SK-MEL-5 (cell line): ENCODE measurements at places on chromosomes 6 and 20.

DNA sequence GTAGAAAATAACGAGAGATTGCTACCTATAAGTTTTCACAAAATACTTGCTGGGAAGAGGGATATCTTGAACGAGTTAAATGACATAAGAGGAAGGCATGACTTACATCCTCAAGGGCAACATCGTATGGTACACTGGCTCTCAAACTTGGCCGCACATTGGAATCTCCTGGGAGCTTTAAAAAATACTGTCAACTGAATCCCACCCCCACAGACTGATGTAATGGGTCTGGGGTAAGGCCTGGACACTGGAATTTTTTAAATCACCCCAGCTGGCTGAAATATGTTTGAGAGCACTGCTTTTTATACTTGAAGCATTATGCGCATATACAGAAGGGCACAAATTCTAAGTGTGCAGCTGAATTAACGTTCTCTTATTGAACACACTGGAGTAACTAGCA is 8.0 kb upstream of the TSHZ2 start:
- no peak for DNase-seq

- no peak for DNase-seq
Observed at GRCh38 chr6:129120856-129121638, 238.1 kb downstream of the LAMA2 start.

DNA sequence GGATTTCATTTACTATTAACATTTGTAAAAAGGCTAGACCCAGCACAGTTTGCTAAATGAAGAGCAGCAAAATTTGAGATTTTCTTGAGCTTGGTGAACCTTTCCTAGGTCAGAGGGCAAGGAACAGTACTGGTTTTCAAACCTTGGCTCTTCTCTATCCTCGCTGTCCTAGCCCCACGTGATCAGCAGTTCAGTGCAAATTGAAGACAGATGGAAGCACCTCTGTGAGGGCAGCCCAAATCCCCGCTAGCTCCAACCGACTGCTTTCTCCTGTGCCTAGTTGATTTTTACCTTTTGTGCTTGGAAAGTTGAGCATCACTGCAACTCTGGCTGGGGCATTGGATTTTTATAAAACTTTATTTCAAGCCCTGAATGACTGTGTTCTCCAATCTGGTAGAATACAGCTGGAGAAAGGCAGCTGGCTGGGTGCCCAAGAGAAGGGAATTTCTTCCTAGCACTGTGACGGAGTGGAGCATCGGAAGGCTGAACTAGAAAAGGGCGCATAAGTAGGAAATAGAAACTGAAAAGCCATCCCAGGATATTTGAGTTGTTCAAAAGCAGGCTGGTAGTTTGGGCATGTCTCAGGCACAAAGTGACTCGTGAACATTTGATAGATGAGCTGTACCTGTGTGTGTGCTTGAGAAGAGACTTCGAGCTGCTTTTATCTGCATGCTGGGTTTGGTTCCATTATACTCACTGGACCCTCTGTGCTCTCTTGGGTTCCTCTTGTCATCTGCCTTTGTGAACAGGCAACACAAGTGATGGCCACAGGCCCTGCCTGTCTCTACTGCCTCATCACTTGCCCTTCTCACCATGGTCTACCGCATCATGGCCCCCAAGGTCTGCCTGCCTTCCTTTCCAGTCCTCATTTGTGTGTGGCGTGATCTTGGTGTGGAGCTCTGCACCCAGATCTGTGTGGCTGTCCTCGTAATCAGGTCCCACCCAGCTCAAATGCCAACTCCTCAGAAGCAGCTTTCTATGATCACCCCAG is 2.3 kb downstream of the RNF114 start:
- no peak for DNase-seq

- no peak for DNase-seq
Observed at GRCh38 chr6:46440141-46440540, 51.1 kb downstream of the RCAN2 start.

DNA sequence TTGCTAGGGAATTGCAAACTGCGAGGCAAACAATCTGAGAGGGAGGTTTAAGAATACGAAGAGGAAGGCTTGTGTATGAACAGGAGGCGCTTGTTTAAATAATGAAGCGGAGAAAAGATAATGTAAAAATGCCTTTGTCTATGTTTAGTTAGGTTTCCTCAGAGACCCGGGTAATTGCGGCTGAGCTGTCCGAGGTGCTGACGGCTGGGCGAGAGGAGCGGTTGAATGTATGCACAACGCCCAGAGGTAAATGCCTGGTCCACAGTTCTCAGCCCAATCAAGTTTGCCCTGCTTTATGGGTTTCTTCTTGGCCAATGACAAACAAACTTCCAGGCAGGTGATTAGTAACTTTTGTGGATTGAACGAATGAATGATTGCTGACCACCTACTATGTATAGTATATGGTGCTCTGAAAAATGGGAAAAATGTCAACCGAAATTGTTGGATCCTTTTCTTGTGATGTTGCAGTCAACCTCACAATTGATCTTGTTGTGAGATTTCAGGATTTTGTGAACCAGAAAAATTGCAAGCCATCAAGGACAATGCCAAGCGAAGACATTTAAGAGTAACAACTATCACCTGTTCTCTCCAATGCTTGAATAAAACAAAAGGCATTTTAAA is 38.3 kb upstream of the SLC32A1 start:
- DNase-seq, result peak; percentile 37

DNA sequence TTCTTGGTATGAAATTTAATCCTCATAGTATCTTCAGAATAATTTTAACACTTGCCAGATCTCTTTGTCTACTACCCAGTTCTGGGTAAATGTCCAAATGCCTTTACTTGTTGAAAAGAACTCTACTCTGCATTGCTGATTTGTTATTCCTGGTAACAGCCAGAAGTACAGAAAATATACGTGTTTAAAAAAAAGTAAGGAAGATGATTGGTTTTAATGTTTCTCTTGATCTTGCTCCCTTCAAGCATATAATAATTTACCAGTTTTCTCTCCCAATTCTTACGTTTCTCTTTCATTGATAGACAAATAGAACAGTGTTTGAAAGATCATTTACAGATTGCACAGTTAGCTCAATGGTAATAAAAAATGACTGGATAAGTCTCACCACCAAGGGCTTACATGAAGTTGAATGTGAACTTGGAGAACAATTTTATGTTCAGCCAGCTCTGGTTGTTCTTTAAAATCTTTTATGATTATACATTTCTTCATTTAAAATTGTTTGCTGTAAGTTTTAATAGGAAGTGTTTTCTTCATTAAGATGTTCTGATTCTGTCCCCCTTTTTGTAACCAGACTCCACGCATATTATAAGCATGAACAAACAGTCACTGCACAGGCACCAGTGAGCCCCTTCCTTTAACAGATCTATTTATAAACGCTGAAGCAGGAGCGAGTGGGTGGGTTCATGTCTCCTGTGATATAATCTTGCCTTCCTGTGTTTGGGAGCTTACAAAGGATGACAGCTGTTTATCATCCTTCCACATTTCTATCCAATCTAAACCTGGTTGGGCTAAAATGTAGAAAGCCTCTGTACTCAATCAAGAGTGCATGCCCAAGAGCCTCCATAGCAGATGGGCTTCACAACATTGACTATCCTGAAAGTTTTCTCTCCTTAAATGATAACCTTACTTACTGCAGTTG is 299.5 kb downstream of the PRL start:
- no peak for DNase-seq

DNA sequence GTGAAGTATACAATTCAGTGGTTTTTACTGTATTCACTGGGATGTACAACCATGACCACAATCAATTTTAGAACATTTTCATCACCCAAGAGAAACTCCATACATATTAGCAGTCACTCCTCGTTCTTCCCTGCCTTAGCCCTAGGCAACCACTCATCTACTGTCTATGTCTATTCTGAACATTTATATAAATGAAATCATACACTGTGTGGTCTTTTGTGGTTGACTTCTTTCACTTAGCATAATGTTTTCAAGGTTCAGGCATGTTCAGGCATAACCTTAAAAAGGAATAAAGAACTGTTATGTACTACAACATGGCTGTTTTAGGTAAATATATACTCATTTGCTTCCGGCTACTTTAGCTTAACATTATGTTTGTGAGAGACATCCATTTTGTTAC is 37.3 kb downstream of the BLTP3A start:
- no peak for DNase-seq

- DNase-seq, result peak; percentile 70
Observed at GRCh38 chr6:54717849-54718455, 128.6 kb upstream of the FAM83B start.

DNA sequence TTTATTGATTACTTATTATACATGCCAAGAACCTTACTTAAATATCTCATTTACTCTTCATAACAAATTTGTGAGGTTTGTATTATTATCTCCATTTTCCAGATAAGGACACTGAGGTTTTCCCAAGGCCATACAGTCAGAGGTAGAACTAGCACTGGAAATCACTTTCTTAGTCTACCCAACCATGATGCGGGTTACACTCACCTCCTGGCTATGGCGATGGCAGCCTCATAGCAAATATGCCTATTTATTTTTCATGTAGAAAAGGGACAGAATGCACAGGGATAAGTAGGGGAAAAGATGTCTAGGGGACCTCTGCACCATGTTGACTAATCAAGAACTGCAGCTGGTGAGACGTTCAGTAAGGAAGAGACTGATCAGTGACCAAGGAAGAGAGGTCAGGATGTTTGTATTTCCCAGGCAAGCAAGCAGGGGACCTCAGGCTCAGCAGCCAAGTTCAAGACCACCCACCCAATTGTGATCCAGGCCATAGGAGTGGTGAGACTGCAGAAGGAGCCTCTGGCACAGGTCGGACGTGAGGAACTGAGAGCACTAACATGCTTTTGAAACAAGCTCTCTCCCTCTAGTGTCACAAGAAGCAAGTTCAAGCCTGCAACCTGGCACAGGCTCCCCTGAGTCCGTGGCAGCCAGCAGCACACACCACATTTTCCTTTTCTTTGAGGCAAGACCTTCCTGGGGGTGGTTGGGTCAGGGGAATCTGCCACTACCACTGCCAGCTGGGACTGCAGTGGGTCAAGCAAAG is 97.8 kb downstream of the GMPR start:
- no peak for DNase-seq

DNA sequence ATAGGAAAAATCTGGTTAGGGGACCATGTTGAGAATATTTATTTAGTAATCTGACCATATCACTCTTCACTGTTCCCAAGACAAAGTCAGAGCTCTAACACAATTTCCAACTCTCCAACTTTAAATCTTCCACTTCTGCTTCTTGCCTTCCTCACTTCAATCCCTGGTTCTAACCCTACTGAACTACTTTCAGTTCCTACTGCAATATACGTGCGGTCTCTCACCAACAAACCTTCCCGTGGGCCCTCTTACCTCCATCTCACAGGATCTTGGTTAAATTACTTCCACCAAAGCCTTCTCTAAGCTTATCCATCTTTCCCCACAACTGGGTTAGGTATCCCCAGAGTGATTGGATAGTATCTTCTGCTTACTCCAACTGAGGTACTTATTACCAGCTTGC is 8.0 kb downstream of the EIF2S2 start:
- DNase-seq, result no peak

GRCh38 chr6:156978948-156979347 is 201.8 kb downstream of the ARID1B start:
- no peak for DNase-seq

GRCh38 chr6:166825553-166826145 is 130.7 kb downstream of the RNASET2 start:
- DNase-seq, result no peak

- DNase-seq, result no peak
Observed at GRCh38 chr6:37127961-37128862, 41.7 kb upstream of the PIM1 start.

DNA sequence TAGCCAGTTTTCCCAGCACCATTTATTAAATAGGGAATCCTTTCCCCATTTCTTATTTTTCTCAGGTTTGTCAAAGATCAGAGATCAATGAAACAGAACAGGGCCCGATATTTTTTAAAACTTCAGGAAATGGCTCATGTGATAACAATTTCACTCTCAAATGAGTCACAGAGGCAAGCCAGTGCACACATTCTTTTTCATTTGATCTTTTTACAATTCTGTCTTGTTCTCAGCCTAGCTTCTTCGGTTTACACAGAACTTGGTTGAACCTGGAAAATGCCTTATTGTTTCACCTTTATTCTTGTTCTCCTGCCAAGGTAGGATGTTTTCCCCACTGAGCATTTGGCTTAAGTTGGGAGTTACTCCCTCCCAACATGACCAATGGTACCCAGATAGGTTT is 258.9 kb downstream of the COL12A1 start:
- DNase-seq, result no peak

GRCh38 chr20:24708411-24709295 is 239.2 kb downstream of the SYNDIG1 start:
- no peak for DNase-seq

- peak; percentile 41 for DNase-seq
Observed at GRCh38 chr6:13814938-13815575, 700 bp upstream of the MCUR1 start.

GRCh38 chr6:27650620-27651370 is 177.9 kb upstream of the ZNF184 start:
- peak; percentile 97 for DNase-seq

- no peak for DNase-seq
Observed at GRCh38 chr6:157265635-157266034, 57.7 kb downstream of the TMEM242 start.

DNA sequence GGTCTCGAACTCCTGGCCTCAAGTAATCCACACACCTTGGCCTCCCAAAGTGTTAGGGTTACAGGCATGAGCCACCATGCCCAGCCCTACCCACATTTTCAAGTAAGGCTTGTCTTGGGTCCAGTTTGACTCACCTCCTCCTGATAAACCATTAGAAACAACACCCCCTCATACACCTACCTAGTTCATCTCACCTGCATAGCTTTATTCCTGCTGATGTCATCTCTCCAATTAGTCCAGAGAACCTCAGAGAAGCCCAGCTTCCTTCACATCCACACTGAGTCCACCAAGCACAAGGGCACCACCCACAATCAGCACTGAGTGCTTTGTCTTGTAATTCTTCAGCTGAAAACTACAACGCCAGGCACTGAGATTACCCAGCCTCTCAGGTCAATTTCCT is 35.3 kb downstream of the KIF16B start:
- no peak for DNase-seq

- no peak for DNase-seq
Observed at GRCh38 chr6:27809067-27809938, 102.9 kb downstream of the OR2B2 start.

GRCh38 chr6:119179842-119180241 is 101.4 kb upstream of the FAM184A start:
- DNase-seq, result peak; percentile 23

GRCh38 chr20:5973172-5973571 is 22.7 kb downstream of the MCM8 start:
- no peak for DNase-seq

DNA sequence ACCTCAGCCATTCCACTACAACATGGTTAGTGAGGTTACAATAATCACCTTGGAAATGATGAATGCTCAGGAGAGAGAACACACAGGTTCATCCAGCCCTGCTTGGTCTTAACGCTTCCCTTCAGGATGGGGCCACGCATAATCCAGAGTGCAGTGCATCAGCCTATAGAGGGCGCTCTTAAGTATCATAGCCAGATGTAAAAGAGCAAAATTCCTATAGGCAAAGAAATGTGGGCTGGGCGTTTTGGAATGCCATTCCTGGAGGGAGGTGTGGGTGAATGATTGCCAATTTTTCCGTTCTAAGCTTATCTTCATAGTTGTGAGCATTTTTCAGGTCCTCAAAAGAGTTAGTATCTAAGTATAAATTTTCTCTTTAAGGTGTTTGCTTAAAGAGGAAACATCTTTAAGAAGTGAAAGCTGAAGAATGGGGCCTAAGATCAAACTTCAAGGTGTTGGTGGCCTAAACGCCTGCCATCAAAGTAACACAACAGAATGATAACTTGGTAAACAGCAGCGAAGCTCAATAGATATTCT is 1.8 kb downstream of the RIPOR2 start:
- peak; percentile 85 for DNase-seq

GRCh38 chr6:46367354-46368168 is 123.7 kb downstream of the RCAN2 start:
- DNase-seq, result no peak
